ENCODE measurements at places on chromosomes 11 and 22.

GRCh38 chr11:82930229-82930628 lies 28.7 kb downstream of the DDIAS start:
- DNase-seq: no peak

GRCh38 chr11:47971501-47971900 lies 8.9 kb upstream of the PTPRJ start:
- no peak for DNase-seq

DNA sequence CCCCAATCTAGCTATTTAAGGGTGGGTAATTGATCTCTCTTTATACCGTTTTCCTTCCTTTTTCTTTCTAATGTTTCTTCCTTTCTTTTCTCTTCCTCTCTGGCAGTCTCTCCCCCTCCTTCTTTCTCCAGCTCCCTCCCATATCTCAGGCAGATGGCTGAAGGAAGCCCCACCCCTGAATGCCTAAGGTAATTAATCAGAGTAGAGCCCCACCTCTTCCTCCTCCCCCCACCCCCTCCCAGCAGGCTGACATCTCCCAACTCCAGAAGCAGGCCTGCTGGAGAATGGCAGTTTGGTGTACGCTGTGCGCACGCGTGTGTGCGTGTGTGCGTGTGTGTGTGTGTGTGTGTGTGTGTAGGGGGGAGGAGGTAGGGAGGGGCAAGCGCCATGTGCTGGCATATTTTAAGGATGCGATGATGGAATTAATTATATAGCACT lies 122.6 kb downstream of the APOL5 start:
- DNase-seq: no peak

DNA sequence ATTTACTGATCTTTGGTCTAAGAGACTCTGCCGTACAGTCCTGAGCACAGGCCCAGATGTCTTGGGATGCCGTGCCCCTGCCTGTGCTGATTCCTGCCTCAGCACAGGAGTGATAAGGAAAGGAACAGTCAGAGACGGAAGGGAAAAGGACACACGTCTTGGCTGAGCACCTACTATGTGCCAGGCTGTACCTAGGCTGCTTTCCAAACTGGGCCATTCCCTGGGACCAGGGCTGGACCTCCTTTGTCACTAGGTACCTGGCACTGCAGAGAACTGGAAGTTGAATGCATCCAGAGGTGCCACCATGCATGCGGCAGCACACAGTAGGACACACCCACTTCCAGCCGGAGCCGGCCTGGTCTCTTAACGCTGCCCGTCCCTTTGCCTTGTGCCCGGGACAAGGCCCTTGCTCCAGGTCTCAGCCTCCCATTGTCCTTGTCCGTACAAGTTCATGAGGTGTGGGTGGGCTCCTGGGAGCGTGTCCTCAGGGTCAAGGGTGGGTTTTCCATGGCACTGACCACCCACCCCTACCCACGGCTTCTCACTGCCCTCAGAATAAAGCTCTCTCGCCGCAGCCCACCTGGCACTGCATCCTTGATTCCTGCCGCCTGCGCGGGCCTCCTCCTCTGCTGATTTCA lies 1.1 kb upstream of the SSTR3 start:
- DNase-seq: no peak

GRCh38 chr11:3947061-3947460 lies 91.6 kb downstream of the STIM1 start:
- no peak for DNase-seq

DNA sequence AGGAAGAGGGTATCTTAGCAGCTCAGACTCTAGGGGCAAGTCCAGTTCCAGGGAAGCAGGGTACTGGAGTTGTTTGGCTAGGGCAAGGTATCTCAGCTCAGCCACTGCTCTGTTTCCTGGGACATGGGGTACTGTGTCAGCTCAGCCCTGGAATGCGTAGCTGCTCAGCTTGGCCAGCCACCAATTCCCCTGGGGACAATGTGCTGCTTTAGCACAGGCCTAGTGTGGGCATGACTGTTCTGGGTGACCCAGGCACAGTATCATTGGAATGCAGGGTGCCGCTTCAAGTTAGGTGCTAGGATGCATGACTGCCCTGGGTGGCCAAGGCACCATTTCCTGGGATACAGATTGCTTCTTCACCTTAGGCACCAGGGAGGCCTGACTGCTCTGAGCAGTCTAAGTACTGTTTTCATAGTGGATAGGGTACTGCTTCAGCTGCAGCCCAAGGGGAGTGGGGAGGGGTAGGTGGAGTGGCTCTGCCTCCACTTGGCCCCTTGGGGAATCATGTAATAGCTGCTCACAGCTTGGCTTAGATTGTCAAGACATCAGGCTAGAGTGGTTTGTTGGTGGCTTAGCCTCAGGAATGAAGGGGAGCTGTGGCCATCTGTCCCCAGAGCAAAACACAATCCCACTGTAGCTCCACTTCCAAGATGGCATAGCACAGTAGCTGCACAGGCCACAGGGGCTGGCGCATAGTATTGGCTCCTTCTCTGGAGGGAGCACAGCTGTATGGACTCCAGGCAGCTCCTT lies 36.0 kb downstream of the MADD start:
- DNase-seq: no peak

DNA sequence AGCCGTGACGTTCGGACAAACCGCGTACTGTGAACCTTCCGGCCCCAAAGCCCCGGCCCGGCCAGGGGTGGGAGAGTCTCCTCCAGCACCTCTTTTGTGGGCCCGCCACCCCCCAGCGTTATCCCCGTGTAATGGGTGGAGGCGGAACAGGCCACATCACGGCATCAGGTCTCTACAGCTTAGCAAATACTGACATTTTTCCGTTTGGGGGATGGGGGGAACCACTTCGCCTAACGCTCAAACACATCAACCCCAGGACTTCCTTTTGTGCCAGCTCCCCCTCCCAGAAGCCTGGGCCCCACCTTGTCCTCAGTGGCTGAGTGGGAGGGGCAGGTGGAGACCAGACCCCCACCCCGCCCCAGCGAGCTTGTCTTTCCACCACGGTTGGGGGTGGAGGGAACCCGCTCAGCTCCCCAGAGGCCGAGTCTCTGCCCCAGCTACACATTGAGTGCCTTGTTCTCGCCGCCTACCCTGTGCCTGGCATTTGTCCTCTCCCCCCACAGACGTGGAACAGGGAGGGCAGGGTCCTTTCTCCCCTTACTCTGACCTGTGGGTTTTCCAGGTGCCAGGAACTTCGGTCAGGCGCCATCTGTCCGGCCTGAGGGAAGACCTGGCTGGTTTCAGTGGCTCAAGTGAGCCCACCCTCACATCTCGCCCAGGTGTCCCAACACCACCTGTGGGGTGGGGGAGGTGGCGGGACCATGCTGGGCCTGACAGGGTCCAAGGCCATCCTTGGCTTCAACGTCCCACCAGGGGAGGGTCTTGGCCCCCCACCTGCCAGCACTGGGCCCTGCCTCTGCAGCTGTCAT lies 29.6 kb downstream of the SBF1 start:
- no peak for DNase-seq

GRCh38 chr11:57735619-57736298 lies 5.5 kb upstream of the SELENOH start:
- no peak for DNase-seq

DNA sequence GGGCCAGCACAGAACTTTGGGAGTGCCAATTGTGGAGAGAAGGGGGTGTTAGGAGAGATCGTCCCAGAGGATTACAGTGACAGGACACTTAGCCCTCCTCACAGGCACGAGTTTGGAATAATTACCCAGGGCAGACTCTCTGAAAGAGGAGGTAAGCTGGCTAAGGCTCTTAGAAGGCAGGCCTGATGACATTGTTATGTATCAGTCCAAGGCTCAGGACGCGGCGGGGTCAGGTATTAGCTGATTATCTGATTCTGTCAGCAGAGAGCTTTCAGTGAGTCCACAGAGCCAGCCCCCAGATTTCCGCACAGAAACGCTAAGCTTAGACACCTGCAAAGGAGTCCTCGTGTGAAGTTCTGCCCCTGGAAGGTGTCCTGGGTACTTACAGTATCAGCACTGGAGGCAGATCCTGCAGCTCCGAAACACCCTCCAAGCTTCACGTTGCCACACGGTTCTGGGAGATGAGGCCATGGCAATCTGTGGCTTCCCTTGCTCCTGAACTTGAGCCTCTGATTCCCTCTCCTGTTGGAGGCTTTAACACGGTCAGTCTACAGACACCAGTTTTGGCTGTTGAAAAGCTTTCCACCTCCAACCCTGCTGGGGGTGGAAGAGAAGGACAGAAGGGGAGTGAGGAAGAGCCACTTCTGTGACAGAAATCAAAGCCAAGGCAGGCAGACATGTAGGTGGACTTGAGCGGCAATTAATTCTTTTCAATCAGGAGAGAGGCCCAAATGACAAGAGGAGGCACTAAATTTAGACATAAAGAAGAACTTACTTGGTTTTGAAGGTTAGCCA lies 123.6 kb upstream of the CADM1 start:
- no peak for DNase-seq

GRCh38 chr11:129605815-129606214 lies 209.8 kb upstream of the TMEM45B start:
- no peak for DNase-seq

GRCh38 chr11:85941380-85941973 lies 86.3 kb downstream of the CCDC83 start:
- peak; percentile 24 for DNase-seq
